Renal cortical epithelial cell (primary cell): ENCODE measurements at places on chromosomes 16 and 17. TPM values are rescaled to one million over a fixed set of nuclear protein-coding genes. Genes with fewer than 3 reads are reported as not detected.

TLCD2 gene
- 6.6 and 7.5 TPM in 2 replicates for total RNA-seq

WNT9B gene
- total RNA-seq: 5.0 TPM in 1 of 2 replicates, not detected in the other

WNT3 gene
- 1.4 and 1.9 TPM in 2 replicates for total RNA-seq

OR2C1 gene
- 0.15 TPM in 1 of 2 replicates, not detected in the other for total RNA-seq

HEATR9 gene
- total RNA-seq: not detected in 2 replicates

KRTAP3-1 gene
- total RNA-seq: not detected in 2 replicates

- no peak for DNase-seq
These were observed 3.5 kb upstream of the RPRML start for GRCh38 chr17:46982577-46982976.

DNA sequence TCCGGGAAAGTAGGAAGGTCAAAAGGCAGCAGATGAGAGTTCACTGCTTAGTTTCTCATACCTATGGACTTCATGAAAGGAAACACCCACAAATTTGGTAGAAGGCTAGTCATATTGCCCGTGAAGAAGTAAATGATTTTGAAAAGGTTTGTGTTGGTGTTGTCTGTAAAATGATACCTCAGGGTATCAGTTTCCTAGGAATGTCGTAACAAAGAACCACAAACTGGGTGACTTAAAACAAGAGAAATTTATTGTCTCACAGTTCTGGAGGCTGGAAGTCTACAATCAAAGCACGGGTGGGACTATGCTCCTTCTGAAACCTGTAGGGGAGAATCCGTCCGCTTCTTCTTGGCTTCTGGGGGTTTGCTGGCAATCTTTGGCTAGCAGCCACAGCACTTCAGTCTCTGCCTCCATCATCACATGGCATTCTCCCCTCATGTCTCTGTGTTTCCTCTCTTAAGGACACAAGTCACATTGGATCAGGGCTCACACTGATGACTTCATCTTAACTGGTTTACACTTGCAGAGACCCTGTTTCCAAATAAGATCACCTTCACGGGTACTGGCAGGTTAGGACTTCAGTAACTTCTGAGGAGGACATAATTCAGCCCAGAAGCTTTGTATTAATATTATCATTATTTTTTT lies 2.0 kb upstream of the NAE1 start:
- DNase-seq: peak; percentile 51

DNA sequence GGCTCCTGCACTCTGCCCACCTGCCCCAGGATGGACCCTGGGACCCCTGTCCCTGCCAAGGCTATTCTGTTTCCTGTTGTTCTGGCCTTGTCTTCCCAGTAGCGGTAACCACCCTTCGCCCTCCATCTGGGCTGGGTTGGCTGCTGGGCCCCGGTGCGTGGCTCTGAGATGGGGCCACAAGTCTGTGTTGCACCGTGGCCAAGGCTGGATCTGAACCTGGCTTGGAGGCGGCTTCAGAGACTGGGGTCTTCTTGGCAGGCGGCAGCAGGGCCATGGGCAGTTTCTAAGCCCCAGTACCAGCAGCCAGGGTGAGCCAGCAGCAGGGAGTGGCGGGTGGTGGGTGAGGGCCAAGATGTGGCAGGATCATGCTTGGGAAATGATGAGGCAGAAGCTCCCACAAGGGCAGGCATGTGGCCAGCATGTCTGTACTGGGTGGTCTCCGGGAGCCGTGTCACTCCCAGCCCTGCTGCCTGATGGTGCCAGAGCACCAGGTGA lies 12.6 kb downstream of the MAP2K3 start:
- DNase-seq: no peak

GRCh38 chr17:54544249-54544648 lies 356.4 kb upstream of the TOM1L1 start:
- DNase-seq: no peak

DNA sequence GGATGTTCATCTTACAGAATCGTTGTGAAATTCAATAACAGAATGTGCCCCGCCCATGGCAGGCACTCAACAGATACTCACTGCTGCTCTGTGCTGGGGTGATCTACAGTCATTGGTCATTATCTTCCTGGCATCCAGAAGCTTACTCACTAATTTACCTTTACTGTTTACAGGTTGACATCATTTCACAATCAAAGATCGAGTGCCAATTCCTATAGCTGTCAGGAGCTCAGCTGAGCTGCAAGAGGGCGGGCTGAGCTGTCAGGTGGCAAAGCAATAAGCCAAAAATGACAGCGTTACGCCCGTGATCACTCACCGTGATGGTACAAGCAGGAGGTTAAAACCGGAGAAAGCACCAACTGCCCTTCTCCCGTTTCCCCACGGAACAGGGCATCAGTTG lies 51.2 kb downstream of the LITAF start:
- DNase-seq: peak; percentile 43

DNA sequence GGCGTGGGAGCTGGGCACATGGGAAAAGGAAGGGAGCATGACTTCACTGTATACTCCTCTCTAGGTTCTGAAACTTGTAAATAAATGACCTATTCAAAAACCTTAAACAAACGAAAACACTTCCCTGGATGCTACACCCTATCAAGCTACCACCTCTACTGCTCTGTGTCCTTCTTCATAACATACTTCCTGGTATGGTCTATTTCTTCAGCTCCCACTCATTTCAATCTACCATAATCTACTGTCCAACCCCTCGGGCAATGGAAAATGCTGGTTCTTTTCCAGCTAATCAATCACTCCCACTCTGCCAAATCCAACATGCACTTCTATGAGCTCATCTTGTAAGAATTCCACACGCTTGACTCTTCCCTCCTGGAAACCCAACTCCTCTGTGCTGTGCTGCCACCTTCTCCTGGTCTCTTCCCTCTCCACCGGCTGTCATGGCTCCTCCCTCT lies 42.4 kb downstream of the AMFR start:
- DNase-seq: peak; percentile 80

GRCh38 chr17:50310455-50311111 lies 35.3 kb upstream of the XYLT2 start:
- no peak for DNase-seq

DNA sequence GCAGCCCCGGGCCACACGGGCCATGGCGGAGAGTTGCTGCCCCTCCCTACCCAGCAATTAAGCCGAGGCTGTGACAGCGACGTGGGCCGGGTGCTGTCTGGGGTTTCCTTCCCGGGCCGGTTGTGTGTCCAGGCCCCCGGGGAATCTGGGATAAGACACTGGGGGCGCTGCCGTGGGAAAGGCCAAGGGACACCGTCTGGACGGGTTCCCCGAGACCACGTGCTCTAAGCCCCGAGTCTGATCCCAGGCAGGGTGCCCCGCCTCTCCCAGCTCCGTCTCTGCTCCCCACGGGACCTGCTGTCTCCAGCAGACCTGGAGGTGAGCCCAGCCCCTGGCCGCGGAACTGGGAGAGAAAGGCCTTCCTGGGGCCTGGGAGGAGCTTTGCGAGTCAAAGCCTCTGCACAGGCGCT lies 92.2 kb downstream of the IRX3 start:
- no peak for DNase-seq

DNA sequence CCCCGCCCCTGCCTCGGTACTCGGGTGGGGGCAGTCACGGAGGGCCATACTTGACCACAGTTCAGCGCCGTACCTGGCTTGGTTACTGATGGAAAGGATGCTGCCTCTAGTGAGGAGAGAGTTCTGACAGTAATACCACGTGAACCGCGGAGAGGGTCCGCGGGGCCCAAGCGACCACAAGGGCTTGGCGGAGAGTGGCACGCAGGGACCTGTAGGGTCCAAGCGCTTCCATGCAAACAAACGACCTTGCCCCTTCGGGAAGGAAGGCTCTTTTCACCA lies 9.2 kb downstream of the KDM6B start:
- DNase-seq: no peak

- DNase-seq: no peak
These were observed 741 bp downstream of the CYB5B start for GRCh38 chr16:69424935-69425784.

GRCh38 chr17:35666070-35666469 lies 65.4 kb upstream of the RASL10B start:
- DNase-seq: peak; percentile 42

GRCh38 chr16:13049688-13050087 lies 148.3 kb downstream of the SHISA9 start:
- DNase-seq: no peak

DNA sequence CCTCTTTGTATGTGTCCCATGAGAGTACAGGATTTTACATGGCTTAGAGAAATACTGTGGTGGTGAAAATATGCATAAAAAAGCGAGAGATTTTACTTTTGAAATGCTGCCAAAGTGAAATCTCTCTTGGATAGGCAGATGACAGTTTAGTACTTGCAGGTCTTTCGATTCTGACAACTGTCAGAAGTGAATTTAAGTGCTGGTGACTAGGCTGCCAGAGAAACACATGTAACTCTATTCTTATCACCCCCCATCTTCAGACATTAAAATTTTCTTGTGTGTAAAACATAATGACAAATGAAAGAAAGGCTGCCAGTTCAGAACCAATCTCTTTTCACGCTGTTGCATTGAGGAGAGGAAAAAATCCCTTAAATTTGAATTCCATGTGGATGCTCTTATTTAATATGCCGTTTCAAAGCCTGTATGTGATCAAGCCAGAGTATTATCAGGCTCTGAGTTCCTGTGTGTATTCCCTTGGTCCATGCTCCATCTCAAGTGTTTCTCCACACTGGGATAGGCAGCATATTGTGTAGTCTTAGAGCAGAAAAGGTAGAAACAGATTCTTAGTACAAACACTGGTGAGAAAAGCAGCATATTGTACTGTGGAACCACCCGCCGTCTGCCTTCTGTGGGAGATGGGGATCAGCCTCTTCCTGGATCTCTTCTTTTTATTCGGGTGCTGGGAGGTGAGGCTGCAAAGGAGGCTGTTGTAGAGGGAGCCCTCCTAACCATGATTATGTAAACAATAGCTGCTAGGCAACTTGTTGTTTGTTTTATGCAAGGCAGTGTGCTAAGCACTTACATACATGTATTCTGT lies 291.3 kb downstream of the WWOX start:
- no peak for DNase-seq

DNA sequence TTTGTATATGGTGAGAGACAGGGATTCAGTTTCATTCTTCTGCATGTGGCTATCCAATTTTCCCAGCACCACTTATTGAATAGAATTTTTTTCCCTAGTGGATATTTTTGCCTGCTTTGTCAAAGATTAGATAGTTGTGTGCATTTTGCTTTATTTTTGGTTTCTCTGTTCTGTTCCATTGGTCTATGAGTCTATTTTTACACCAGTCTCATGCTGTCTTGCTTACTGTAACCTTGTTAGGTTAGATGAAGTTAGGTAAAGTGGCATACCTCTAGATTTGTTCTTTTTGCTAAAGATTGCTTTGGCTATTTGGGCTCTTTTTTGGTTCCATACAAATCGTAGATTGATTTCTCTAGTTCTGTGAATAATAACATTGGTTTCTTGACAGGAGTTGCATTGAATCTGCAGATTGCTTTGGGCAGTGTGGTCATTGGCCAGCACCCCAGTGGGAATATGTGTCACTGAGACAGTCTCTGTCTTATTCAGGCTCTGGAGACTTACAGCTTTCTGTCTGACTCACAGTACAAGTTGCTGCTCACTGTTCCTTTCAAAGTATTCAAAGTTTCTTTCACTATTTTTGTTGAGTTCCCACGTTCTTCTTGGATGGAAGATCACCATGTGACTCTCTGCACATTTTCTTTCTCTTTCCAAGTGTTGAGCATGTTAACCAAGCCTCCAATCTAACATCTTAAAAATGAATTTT lies 709.1 kb downstream of the CDH11 start:
- peak; percentile 72 for DNase-seq

DNA sequence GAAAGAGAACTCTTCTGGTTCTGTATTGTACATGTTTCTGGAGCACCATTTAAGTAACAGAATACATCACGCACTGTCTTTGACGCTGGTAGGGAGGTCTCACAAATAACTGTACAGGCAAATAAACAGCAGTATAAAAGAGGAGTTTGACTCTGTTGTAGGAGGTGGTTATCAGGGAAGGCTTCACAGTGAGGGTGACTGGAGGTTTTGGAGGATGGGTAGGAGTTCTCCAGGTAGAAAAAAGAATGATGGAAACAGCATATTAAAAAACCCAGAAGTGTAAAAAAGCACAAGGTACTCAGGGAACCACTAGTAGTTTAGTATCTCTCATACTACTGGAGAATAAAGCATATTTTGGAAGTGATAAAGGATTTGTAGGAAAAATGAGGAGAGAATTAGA lies 2.7 kb upstream of the SLC6A2 start:
- no peak for DNase-seq

- peak; percentile 12 for DNase-seq
These were observed 3.5 kb downstream of the C17orf100 start for GRCh38 chr17:6654841-6655731.

- peak; percentile 54 for DNase-seq
These were observed at the start of gene LDHD for GRCh38 chr16:75116081-75116910. Gene LDHD (minus strand): TSS chr16:75116780. CDS start chr16:75116720, 60 bp downstream.
